ENCODE measurements at places on chromosomes 11 and 22.

DNA sequence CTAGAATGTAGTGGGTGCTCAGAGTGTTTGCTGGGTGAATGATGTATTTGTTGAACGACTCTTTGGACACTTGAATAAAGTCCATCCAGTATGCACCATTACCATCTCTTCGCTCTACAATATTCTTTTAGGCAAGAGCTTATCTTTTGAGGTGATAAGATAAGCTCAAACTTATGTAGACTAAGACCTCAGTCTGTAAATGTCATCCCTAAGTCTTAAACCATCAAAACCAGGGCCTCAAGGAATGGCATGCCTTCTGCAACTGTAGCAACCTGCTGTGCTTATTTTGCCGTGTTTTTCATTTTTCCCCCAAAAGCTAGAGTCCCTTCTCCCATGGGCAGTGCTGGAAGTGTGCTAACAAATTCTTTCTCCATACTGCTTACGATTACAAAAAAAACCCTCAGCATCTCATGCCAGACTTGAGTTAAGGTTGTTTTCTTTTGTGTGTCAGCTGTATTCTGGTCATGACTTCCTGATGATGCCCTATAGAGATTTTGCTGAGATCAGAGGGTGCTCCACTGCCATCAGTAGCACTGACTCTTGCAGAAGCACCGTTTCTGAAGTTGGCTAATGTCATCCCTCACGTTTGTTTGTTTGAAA is 27.8 kb downstream of the LIMK2 start:
- no peak for DNase-seq

GRCh38 chr11:11057472-11057854 is 199.6 kb upstream of the ZBED5 start:
- DNase-seq: no peak

DNA sequence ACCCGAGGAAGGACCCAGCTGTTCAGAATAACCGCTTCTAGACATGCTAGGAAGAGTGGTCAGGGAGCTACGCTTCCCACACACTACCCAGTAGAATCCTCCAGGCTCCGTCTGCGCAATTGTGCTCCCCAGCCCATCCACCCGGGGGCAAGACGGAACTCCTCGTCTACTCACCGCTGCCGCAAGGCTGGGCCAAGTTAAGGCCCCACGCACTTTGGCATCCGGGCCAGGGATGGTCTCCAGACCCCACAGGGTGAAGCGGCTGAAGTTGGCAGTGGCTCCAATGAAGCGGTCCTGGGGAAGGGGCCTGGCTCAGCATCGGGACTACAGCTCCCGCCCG is 757 bp downstream of the RNASEH2C start:
- DNase-seq: no peak

DNA sequence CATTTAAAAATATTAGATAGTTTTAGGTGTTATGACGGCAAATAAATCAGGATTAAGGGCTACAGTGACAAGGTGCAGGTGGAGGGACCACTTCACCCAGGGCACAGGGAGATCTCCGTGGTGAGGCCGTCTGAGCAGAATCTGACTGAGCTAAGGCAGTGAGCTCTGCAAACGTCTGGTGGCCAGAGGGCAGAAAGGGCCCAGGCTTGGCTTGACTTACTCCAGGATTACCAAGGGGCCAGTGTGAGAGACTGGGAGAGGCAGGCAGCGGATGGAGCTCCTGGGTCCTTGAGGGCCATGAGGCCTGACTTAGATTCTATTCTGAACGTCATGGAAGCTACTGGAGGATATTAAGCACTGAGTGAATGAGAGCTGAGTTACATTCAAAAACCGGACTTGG is 125.9 kb upstream of the B3GAT1 start:
- DNase-seq: no peak

GRCh38 chr11:117908959-117909610 is 20.1 kb downstream of the TMPRSS13 start:
- DNase-seq: no peak

DNA sequence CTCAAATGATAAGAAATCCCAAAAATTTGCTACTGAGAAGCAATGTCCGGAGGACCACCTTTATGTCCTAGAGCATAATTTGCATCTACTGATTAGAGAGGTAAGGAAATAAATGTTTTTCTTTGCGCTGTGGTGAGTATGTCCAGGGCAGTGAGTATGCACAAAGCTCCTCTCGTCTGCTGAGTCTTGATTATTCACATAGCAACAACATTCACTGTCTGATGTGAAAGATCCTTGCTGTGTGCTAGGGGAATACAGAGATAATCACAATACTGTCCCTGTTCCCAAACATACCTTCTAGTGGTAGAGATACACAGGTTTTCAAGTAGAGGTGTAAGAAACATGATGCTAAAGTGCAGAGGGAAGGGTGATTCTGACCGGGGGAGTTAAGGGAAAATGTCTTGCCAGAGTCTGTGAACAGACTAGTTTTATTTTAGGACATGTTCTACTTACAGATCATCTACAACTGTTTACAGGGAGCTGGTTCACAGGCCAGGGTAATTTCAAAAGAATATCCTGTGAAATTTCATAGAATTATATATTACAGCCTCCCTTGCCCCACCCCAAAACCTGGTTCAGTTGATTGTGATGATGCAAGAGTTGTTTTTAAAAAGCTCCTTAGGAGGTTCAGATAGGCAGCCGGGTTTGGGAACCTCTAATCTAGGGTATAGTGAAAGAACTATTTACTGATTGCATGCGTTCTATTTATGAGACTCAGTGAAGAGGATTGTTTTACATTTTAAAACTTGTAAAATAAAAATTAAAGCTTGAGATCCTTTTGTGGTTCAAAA is 12.6 kb downstream of the MED17 start:
- no peak for DNase-seq

DNA sequence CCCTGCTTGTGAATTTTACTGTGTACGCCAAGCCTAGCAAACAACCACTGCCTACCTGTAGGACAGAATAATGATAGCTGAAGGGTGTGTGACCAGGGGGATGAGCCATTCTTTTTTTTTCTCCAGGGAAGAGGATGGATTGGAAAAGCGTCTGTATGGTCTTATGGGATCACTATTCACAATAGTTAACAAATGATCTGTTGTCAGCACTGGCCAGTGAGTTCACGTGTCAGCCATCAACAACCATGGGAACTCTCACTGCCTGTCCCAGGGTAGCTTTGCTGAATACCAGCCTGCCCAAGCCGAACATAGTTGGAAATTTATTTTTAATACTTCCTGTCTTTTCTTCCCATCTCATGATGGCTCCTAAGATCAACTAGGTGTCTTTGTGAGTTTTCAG is 170.2 kb downstream of the ST3GAL4 start:
- DNase-seq: no peak

- DNase-seq: no peak
Observed at GRCh38 chr11:7637447-7638157, 35.7 kb downstream of the CYB5R2 start.
